ENCODE measurements at places on chromosomes 4 and X.

- DNase-seq = no peak
These were observed 1317.4 kb upstream of the TENM3 start for GRCh38 chr4:180925805-180926204.

- DNase-seq = no peak
These were observed 51.5 kb upstream of the GPRIN3 start for GRCh38 chr4:89358935-89359638.

DNA sequence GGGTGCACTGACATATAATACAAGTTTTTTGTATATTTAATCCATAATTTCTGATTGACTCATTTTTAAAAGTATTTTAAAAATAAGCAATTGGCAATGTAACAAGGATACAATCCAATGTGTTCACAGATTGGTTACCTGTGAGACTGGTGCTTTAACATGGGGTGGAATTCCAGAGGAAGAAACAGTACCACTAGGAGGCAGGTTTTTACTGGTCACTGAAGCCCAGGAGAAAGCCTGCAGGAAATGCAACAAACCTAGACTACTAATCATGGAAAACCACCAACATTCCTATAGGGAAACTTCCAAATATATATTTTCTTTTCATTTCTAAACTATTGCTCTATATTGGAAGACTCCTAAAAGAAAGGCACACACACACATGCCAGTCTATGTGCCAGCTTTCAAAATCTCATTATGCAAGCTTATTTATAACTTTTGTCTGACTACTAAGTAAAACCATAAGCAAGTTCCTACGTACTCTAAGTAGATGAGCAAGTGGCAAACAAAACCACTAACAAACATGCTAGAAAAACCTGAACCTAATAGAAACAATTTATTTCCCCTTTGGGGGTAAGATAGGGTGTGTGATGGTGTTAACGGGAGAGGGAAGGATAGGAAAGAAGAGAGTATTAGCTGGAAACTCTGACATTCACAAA lies 19.2 kb downstream of the G3BP2 start:
- DNase-seq = no peak

GRCh38 chrX:131728295-131729145 lies 184.6 kb downstream of the OR13H1 start:
- no peak for DNase-seq

DNA sequence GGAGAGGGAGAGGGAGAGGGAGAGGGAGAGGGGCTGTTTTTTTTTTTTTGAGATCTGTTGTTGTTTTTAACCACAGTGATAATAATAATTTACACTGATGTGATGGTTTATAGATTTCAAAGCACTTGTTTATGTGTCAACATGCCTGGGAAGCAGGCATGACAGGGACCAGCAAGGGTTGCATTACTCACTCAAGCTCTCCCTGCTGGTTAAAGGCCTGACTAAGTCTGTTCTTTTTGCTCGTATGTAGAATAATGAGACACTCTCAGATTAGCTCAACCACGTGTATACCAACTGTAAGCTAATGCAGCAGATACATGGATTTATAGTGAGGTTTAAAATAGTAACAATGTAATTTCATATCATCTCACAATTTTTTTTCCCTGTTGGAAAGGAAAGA lies 134.6 kb upstream of the BOD1L1 start:
- no peak for DNase-seq

GRCh38 chr4:187464573-187464972 lies 531.0 kb upstream of the ZFP42 start:
- DNase-seq = no peak

- DNase-seq = no peak
These were observed 7.1 kb downstream of the ANKRD50 start for GRCh38 chr4:124705393-124705792.

DNA sequence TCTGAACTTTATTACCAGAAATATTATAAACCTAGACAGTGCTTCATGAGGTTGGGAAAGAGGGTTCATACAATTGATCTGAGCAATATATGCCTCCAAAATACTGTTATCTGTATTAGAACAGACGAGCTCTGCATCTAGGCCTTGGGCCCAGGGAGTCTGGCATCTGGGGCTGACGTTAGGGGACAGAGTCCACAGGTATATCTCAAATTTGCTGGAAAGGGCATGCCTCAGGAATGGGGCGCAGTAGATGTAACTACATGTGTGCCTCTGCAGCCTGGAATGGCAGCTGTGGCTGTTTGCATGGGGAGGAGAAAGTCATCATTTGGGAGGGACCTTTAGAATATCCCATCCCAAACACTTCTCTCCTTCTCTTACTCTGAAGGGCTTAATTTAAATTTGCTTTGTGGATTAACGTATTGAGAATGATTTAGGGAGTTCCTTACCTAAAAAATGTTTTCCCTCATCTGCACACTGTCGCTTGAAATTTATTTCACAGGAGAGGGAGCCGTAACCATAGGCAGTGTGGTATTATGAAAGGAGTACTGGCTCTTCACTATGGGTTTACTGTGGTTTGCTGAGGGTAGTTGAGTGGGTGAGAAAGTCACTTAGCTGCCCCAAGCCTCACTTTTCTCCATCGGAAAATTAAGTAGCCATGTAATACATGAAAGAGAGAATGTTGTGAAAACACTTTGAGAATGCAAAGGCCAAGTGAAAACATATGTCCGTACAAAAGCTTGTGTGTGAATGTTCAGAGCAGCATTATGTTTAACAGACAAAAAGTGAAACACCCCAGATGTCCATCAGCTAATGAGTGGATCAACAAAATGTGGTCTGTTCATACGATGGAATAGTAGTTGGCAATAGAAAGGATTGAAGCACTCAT lies 5.9 kb downstream of the ADD1 start:
- DNase-seq = no peak

- DNase-seq = no peak
These were observed 60.7 kb upstream of the ABCG2 start for GRCh38 chr4:88219099-88219498.

DNA sequence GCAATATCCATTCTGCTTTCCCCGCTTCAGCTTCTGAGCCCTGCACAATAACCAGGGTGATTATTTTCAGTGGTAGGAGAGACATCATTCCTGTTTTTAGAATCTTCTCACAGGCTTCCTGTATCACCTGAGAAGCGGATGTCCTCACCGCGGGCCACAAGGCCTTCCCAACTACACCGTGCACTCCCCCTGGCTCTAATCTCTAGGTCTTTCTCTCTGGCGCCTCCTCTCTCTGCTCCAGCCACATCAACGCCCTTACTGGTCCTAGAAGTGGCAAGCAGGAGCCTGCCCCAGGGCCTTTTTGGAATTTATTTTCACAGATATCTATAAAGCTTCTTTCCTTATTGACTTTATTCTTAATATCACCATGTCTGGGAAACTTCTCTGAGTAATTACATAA lies 675.2 kb upstream of the FRG1 start:
- DNase-seq = no peak

- no peak for DNase-seq
These were observed 13.1 kb downstream of the TMSB4X start for GRCh38 chrX:12987900-12988594.

DNA sequence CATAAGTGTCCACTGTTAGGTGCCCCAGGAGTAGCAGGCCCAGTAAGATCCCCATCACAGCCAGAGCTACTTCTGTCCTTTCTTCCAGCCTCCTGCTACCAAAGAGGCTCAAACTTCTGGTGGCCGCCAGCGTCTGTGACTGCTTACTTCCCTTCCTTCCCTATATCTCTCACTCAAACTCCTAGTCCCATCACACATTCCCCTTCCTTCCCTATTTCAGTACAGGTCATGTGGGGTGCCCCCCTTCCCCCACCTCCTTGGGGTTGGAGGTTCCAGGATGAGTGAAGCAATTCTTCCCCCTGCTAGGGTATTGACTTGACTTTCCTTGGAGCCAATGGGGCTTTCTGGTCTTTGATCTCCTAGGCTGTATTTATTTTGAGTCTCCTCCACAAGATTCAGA lies at the start of gene VSIG4:
Gene VSIG4 (minus strand): TSS at position 137 of the 400 bp plus-strand sequence. CDS start 82 bp downstream, at position 55.
- DNase-seq = no peak

GRCh38 chr4:5378002-5378401 lies 326.7 kb downstream of the STK32B start:
- DNase-seq = no peak

GRCh38 chrX:87896057-87896456 lies 378.5 kb downstream of the KLHL4 start:
- DNase-seq = no peak

DNA sequence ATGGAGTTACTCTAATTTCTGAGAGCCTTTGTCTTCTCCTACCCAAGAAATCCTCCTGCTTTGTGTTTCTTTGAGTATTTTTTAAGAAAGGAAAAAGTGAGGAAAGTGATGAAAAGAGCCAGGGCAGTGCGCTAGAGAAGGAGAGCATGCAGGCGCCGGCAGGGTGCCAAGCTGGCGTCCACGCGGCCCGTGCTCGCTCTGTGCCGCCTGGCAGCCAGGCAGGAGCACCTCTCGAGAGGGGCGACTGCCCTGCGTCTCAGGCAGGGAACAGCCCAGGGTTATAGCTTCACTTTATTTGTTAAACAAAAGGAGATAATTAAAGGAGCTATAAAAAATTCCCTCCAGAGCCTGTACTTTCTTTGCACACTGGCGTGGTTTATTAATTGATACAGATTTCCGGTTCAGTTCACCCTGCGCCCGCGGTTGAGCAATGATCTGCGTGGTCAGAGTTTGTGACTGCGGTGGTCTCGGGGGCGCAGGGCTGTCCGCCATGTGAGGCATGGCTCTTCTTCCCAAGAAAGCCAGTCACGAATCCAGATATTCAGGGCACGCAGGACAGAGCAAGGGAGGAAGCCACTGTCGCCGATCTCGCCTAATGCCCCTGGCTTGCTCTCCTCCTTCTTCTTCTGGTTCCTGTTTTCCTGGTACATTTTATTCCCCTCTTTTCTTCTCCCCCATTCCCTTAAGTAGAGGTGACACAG lies 110.8 kb upstream of the PAQR3 start:
- DNase-seq = no peak

- no peak for DNase-seq
These were observed 31.7 kb downstream of the SNCA start for GRCh38 chr4:89805297-89805696.

GRCh38 chr4:102606261-102606660 lies 105.1 kb downstream of the NFKB1 start:
- no peak for DNase-seq

- DNase-seq = no peak
These were observed 27.1 kb upstream of the HOPX start for GRCh38 chr4:56708146-56708545.

DNA sequence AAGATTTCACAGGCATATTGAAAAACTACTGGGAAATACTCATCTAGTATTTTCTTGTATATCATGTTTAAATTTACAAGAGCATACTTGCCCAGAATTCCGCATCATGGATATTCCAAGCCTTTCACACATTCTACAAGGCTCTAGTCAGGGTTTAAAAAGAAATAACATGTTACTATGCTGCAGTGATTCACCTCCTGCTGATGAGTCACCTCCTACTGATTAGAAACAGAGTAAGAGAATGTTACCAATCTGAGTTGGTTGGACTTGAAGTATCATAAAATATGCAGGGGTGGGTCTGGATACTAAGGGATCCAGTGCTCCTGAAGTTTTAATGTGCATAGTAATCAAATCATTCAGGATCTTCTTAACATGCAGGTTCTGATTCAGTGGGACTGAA lies 192.0 kb upstream of the ANK2 start:
- DNase-seq = peak; percentile 80

DNA sequence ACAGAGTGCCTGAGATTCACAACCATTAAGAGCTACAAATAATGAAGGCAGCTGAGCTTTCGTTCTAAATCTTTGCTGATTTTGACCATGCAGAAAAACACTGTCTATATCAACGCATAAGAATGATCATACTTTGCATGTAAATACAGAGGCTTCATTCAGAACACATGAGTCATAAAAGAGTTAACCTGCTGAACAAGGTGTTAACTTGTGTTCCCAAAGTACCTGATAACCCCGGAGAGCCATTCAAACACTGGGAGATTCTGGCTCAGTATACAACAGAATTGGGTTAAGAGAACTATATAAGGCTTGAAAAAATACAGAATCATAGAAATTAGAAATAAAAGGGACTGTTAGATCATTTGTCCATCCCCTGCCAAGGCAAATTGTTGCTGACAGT lies 964.3 kb upstream of the TENM3 start:
- no peak for DNase-seq

DNA sequence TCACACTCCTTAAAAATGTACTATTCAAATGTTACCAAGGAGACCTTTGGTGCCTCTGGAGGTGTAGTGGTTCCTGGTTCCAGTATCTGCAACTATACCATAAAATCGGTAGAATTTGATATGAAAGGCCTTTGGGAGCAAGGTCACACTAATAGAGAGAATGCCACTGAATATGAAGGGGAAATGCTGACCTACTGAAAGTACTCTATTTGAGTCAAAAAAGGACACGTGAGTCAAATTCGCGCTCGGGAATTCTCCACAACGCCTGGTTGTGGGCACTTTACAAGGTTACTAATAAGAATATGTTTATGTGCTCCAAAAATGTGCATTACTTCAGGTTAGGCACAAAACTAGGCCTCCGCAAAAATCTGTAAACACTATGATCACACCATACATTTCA lies 39.5 kb upstream of the RELL1 start:
- DNase-seq = no peak

All from skeletal muscle cell (primary cell).